ENCODE measurements at places on chromosomes 4 and X.
A peak's percentile ranks its signal among the peaks of the same experiment; 100 is the strongest.

GRCh38 chrX:47212381-47213293 is 5.8 kb upstream of the CDK16 start:
- DNase-seq: no peak

GRCh38 chrX:154471839-154472684 is 7.0 kb downstream of the LAGE3 start:
- DNase-seq: no peak

DNA sequence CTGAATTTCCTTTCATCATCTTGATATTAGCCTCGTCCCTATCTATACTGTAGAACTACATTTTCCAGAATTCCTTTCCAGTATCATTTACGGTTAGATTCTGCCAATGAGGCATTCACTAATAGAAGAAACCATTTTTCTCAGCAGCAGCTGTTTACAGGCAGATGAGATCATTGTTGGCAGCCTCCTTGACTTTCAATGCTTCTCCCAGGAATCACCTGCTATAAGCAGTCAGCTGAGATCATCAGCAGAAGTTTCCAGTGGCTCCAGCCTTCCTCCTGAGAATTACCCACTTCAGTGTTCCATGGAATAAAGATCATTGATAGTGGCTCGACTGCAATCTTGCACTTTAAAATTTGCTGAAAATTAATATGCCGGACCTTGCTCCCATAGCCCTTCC is 157.3 kb upstream of the TET2 start:
- DNase-seq: no peak

DNA sequence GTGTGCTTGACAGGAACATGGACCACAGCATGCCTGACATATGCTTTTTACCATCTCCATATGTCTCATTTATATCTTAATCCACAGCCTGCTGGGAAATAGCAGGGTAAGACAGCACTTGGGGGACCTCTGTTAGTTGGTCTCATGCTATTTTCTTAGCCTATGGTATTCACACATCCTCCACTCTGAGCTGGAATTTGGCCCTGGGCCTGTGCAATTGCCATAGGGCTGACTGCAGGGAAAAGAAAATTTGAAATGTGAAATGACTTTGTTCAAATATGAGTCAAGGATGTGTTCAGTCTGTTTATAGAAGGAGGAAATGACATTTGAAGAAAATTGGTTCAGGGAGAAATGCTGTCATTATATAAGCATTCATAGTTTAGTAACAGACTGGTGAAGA is 9.6 kb upstream of the MAP7D3 start:
- DNase-seq: no peak

GRCh38 chrX:124231451-124231759 is 101.1 kb upstream of the TEX13D start:
- DNase-seq: no peak

GRCh38 chr4:66688674-66689073 is 856.6 kb downstream of the CENPC start:
- no peak for DNase-seq

GRCh38 chr4:173005912-173006633 is 162.5 kb upstream of the GALNT7 start:
- DNase-seq: no peak

DNA sequence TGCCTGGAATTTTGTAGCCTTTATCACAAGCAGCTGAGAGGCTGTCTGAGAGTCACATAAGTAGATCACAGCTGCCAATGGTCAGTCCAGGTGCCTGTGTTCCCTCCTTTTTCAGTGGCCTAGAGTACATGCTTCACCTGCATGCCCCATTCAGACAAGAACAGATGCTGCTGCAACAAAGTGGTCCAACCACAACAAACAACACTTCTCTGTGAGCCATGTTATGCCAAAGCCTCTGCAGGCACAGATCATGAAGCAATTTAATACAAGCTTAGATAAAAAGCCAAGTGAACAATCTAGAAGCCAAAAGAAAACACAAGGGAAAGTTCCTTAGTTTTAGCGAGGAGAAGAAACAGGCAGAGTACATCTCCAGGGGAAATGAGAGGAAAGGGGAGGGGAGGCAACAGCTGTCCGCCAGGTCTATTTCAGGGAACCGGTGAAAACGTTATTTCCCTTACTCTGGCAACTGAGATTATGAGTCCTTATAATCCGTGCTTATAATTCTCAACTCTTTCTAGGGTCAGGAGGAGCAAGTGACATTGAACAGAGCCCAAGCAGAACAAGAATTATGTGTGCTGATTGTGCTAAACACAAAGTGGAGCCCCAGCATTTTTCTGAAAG is 92.6 kb downstream of the TSPAN5 start:
- DNase-seq: no peak

DNA sequence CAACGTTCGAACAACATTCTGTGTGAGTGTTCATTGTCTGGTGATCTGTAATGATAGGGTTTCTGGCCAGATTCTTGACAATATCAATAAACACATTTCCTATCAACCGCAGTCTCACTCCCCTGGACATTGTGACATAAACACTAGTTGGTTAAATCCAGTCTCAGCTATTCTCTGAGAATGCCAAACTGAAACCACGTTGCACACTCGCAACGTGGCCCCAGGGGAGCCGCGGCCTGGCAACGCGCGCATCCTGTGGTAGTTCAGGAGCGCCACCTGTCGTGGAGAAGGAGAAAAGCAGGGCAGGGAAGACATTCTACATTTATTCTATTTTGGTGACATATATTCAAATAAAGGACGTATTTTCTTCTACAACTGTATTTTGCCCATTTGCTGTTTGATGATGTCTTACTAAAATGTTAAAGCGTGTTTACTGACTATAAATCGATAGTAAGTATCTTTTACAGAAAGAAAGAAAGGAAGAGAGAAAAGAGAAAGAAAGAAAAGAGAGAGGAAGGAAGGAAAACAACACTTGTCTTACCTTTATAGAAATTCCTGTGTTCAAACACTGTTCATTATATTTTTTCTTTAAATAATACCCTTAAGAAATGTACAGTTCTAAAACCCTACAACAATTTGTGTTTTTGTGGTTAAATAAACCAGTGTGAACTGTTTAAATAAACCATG is 738.3 kb upstream of the FRG1 start:
- peak; percentile 49 for DNase-seq

GRCh38 chr4:77433418-77433733 is 172.2 kb upstream of the CXCL13 start:
- no peak for DNase-seq

DNA sequence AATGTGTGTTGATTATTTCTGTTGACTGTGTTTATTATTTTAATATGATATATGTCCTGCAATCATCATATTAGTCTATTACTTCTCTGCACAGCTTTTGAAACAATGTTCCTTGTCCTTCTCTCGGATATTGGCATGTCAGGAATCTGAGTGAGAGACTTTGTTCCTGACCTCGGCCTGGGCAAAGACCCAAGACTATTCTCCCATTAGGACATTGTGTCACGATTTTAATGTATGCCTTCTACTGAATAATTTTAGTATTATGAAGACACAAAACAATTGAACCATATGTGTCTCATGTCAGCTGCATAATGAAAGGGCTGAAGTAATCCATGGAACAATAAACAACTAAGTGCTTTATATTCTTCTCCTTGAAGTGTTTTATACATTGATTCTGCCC is 580.8 kb upstream of the TENM3 start:
- DNase-seq: peak; percentile 17

- DNase-seq: no peak
Observed at GRCh38 chr4:184785813-184786212, 40.0 kb downstream of the ACSL1 start.

DNA sequence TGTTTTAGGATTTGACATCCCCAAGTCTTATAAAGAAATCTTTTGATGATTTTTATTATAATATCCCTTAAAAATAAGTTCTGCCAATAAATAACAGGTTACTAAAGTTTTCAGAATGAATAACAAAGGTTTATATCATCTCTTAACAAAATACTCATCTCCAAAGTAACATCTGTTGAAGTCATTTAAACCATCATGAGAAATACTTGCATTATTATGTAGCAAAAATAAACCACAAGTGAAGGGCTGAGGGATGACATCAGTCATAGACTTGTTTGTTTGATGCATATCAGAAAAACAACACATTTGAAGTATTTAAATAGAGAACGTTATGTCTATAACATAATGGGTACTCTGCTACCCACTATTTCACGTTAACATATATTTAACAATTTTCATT is 114.9 kb downstream of the SPOCK3 start:
- no peak for DNase-seq

- no peak for DNase-seq
Observed at GRCh38 chr4:118918388-118918787, 29.7 kb downstream of the SYNPO2 start.

- no peak for DNase-seq
Observed at GRCh38 chr4:5979981-5980380, 38.2 kb downstream of the C4orf50 start.

DNA sequence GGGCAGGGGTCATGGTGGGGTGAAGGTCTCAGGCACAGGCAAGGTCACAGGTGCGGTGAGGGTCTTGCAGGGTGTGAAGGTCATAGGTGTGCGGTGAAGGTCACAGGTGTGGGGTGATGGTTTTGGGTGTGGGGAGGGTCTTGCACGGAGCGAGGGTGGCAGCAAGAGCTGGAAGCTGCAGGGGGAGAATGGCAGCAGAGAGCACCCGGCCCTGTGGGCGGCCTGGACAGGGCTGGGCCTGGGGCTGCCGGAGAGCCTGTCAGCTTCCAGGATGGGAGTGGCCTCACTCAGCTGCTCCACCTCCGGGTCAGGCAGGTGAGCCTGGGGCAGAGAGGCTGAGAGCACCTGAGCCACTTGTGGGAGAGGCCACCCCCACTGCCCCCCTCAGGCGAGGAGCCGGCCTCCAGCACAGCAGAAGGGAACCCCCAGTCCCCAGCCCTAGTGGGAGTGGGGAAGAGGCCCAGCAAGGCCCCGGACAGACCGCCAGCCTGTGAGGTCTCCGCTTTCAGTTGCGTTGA is 1.5 kb downstream of the MSANTD1 start:
- DNase-seq: no peak

DNA sequence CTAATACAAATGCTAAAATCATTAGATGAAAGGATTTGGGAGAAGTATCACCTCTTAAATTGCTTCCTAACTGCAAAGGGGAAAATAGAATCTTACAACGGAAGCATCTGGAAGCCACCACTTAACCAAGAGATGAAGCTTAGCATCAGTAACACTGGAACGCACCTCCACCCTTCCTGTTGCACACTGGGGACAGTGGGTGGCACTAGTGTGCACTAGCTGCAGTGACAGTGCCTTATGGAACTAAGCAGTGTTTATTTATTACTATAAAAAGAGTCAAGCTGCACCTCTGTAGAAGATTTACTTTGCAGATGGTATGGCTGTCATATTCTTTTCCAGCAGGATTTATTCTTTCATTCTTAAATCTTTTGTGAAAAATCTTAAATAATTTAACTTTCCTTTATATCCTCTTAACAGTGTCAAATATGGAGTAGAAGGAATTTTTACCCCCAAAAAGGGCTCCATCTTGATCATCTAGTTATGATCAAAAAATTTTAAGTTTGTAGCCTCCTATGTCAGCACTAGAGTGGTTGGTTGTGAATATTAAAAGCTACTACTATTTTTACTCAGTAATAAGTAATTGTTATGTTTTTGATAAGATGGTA is 76.7 kb downstream of the SCD5 start:
- DNase-seq: no peak

- no peak for DNase-seq
Observed at GRCh38 chr4:155399974-155400697, 23.4 kb upstream of the MAP9 start.

DNA sequence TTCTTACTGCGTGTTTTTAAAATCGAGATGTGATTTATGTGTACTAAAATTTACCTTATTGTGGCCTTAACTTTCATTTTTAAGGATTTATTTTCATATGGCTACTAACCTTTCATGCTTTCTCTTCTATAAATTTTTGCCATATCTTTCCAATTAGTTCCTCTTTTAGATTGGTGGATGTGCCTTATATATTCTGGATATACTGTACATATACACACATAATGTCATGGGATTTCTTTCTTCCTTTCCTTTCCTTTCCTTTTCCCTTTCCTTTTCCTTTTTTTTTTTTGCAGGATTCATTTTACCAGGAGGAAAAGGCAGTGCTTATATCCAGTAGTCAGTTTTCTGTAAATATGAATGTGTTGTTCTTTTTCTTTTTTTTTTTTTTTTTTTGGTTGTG is 37.2 kb downstream of the FHIP1A start:
- DNase-seq: no peak

DNA sequence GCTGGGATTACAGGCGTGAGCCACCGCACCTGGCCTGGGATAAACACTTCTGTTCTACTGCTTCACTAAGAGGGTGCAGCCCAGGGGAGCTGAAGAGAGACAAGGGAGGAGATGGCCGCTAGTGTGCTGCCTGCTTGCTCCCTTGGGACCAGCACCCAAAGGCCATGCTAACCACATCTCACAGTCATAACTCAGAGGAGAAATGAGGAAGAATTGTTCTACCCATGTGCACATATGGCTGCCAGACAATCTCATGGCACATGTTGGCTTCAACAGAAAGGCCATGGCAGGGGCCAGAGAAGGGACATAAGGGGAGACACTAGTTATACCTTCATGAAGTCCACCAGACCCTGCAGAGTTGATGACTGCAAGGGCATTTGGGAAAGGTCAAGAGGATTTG is 22.4 kb downstream of the CLDN22 start:
- DNase-seq: no peak

DNA sequence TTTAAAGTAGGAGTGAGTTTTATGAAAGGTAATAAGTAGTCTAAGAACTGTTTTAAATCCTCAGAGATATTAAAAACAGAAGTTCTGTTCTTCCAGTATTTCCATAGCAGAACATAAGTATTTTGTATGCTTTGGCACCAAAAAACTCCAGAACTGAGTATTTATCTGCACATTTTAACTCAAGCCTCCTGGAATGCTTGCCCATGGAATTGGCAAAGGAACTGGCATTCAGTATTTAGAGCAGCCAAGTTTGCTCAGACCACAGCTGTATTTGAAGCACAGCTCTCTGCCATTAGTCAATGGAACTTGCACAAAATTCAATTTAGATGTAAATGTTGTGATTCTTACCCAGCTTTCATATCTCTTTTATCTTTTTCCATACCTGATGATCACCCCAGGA is 42.2 kb downstream of the NDNF start:
- no peak for DNase-seq

DNA sequence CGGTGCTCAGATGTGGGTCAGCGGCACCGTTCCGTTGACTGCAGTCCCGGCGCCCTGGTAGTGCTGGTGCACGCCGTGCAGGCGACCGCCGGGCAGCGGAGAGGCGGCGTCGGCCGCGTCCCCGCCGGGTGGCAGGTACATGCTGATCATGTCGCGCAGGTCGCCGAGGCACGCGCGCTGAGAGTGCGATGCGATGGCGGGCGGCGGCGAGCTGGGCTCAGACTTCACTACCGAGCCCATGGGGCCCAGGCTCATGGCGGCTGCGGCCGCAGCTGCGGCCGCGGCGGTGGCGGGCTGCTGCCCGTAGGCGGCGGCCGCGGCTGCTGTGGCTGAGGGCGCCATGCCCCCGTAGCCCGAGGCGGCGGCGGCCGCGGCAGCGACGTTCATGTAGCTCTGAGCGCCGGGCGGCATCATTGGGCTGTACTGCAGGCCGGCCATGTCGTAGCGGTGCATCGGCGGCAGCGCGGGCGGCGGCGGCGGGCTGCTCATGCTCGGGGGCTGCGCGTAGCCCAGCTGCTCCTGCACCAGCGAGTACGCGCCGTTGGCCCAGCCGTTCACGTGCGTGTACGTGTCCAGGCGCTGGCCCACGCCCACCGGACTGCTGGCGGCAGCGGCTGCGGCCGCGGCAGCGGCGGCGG is 1.0 kb downstream of the SOX3 start:
- no peak for DNase-seq

Measured in mucosa of gallbladder (tissue), 1 donor.